ENCODE measurements at places on chromosomes 16 and 17.

GRCh38 chr17:51660266-51660665 lies 399.9 kb downstream of the UTP18 start:
- no peak for DNase-seq

GRCh38 chr17:55649957-55650597 lies 72.6 kb downstream of the TMEM100 start:
- DNase-seq = no peak

DNA sequence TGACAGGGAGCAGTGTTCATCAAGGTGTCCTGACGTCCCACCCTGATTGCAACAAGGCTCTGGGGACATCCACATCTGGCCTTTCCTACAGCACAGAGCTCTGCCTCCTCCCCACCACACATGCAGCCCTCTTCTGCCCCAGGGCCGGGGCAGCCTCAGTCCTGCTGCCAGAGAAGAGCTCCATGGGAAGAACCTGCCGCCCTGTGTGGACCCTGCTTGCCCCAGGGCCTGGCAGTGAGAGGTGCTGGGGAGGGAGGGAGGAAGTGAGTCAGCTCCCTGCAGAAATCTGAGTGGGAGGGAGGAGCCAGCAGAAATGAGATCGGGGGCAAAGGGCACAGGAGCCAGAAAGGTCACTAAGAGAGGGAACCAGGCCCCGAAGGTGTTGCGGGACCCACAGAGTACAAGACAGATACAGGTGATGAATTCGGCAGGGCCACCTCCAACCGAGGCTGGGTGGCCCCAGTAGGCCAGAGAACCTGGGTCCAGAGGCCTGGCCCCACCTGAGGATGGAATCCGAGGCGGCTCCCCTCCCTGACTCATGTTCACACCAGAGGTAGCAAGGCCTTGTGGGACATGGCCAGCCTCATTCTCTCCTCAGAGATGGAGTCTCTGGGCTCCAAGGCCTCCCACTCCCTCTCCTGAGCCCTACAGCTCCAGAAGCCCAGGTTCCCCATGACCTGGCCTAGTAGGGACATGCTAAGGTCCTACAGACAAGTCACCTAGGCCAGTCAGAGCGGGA lies 24.8 kb downstream of the MYO18A start:
- no peak for DNase-seq

DNA sequence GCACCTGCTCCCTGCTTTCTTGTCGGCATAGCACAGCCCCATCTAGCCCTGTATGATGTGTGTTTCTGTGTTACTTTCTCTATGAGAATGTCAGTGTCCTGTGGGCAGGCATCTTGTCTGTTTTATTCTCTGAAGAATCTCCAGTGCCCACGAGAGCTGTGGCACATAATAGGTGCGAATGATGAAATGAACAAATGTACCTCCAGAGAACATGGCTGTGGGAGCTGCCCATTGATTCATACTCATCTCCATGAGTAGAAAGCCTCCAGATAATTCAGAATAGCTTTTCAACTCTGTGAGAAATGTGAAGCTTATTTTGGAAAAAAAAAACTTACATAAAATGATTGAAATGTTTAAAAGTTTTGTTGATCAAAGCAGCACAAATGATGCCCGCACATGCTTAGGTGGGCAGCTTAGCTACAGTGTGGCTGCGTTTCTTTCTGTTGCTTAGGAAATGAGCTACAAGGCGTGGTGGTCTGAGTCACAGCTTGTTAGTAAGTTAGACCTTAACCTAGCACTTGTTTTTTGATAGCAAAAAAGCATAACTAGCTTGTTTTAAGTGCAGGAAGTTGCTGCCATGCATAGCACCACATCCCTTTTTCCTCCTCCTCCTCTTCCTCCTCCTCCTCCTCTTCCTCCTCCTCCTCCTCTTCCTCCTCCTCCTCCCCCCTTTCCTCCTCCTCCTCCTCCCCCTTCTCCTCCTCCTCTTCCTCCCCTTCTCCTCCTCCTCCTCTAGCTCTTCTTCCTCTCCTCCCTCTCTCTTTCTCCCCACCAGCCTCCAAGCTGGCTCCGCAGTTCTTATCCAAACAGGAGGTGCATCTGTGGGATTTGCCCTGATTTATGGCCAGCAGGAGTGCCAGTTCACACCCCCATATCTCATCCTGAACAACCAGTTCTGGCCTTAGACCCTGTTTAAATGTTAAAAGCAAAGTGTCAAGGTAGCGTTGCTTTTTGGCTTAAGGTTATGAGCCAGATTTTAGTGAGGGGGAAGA lies 221.5 kb downstream of the IRF8 start:
- no peak for DNase-seq

DNA sequence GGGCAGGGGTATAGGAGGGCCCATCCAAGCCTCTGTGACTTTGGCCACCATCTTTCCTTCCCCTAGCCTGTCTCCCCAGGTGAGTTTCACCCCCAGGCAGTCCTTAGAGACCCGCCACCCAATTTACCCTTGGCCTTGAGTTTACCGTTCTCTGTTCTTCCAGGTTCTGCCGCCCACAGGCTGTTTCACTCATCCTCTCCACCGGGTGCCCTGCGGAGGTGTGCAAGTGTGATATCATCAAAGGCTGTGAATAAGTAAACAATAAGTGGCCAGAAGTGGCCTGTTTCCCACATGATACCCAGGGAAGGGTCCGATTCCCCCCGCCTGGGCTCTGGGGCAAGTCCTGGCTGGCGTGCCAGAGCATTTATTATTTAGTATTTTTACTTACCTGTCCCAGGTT lies 15.1 kb upstream of the TLCD3B start:
- DNase-seq = no peak

All from NCI-H1436 (cell line).